ENCODE measurements at places on chromosomes 7 and 10. TPM values are rescaled to one million over a fixed set of nuclear protein-coding genes. Genes with fewer than 3 reads are reported as not detected.

GRCh38 chr10:29736366-29737073 is 101.7 kb upstream of the SVIL start:
- DNase-seq: peak; percentile 70
- peak overlapping the region; percentile 90 for H3K27ac ChIP-seq
- H3K36me3 ChIP-seq: no peaks in the 10 kb centered on the region
- peak overlapping the region; percentile 62 for H3K4me3 ChIP-seq

DNA sequence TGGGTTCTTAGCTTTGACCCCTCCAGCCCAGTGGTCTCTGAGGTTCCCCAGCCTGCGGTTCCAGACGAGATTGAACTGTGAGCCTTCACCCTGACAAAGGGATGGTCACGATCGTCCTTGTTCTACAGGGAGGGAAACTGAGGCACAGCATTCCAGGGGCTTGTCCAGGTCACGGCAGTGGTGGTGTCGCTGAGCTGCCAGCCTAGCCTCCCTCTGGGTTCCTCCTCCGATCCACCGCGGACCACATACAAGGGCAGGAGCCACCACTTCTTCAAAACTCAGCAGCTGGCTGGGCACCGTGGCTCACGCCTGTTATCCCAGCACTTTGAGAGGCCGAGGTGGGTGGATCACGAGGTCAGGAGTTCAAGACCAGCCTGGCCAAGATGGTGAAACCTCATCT is 35.8 kb downstream of the ELFN1 start:
- no peaks in the 10 kb centered on the region for H3K36me3 ChIP-seq
- no peak for DNase-seq
- H3K27ac ChIP-seq: no peak overlapping the region
- no peak overlapping the region for H3K4me3 ChIP-seq

DNA sequence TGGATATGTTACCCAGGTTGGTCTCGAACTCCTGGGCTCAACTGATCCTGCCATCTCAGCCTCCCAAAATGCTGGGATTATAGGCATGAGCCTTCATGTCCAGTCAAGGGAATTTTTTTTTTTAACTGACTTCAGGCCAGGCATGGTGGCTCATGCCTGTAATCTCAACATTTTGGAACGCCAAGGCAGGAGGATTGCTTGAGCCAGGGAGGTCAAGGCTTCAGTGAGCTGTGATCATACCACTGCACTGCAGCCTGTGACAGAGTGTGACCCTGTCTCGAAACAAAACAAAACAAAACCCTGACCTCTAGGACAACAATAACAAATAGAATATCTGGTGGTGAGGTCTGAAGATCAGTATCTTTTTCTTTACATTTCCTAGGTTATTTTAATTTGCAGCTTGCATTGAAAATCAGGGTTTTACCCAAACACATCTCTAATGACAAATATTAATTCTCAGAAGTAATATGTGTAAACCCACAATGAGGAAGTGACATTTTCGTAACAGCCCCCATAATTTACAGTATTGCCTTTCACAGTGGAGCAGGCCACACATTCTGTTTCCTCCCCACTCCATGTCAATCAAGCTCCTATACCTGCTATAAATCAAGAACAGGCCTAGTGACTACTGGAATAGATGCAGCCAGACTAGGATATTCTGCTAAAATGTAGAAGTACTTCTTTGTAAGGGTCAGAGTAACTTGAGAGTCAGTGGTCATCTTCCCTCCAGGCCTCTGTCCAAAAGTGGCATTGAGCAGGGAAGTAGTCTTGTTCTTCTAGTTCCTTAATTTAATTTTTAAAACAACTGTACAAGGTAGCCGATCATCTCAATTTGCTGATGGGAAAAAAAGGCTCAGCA is 43.3 kb upstream of the ECHDC3 start:
- no peak for DNase-seq
- no peaks in the 10 kb centered on the region for H3K36me3 ChIP-seq
- H3K27ac ChIP-seq: no peak overlapping the region
- H3K27me3 ChIP-seq: no peaks in the 10 kb centered on the region
- no peaks in the 10 kb centered on the region for H3K4me1 ChIP-seq

- no peak overlapping the region for H3K27ac ChIP-seq
- no peaks in the 10 kb centered on the region for H3K4me1 ChIP-seq
- no peaks in the 10 kb centered on the region for H3K27me3 ChIP-seq
- no peaks in the 10 kb centered on the region for H3K36me3 ChIP-seq
- no peak for DNase-seq
Observed at GRCh38 chr7:26580711-26581110, 283.7 kb downstream of the SKAP2 start.

The AS3MT gene
- 3.6 TPM for total RNA-seq
